ENCODE measurements at places on chromosomes 16 and 17.

GRCh38 chr17:64688481-64688880 is 26.4 kb upstream of the SMURF2 start:
- DNase-seq, result no peak

DNA sequence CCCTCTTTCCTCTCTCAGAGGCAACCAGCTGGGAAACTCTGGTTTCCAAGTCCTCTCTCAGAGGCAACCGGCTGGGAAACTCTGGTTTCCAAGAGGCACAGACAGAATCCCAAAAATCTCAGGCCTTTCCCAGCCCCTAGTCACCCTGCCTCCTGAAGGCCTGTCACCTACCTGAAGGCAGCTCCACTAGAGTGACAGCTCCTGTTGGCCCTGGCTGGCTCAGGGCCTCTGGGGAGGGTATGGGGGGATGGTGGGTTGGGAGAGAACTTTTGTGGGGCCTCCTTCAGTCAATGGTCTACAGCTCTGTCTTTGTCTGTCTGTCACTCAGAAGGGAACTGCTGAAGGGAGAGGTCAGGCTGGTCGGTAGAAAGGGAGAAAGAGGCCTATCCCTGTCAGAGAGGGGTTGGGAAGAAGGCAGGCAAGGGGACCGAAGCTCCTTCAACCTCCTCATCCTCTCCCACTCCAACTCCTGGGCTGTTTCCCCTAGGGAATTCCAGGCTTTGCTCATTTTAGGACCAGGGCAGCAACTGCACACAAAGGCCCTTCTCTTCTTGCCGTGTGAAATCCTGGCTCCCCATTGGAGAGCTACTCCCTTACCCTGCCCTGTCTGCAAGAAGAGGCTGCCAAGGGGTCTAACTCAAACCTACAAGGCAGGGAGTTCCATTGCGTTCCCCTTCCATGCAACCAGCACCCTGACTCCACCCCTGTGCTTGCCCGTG is 23.6 kb downstream of the COPZ2 start:
- DNase-seq, result no peak

- no peak for DNase-seq
These were observed 28.5 kb downstream of the CYTH1 start for GRCh38 chr17:78753316-78754250.

DNA sequence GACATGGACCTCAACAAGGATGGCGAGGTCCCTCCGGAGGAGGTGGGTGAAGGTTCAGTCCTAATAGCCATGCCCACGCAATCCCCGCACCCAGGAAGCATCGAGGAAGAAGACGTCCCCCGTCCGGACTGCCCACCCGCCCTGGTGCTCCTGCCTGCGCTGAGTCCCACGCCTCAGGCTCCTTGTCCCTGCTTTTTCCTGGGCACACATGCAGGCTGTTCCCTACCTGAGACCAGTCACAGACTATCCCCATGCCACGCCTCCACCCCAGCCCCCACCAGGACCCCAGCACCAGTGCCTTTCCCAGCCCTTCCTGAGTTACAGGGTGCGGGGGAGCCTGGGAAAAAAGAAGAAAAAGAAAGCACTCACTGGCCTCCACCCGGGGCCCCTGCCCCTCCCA is 9.0 kb downstream of the FKBP10 start:
- DNase-seq, result no peak

- DNase-seq, result no peak
These were observed 295.5 kb downstream of the CDH11 start for GRCh38 chr16:64826374-64826773.

- no peak for DNase-seq
These were observed 157.6 kb downstream of the RAB11FIP4 start for GRCh38 chr17:31549121-31549524.

GRCh38 chr17:29086628-29087332 is 43.8 kb downstream of the PIPOX start:
- peak; percentile 91 for DNase-seq

GRCh38 chr17:66715076-66715675 is 119.7 kb upstream of the CACNG5 start:
- peak; percentile 61 for DNase-seq

DNA sequence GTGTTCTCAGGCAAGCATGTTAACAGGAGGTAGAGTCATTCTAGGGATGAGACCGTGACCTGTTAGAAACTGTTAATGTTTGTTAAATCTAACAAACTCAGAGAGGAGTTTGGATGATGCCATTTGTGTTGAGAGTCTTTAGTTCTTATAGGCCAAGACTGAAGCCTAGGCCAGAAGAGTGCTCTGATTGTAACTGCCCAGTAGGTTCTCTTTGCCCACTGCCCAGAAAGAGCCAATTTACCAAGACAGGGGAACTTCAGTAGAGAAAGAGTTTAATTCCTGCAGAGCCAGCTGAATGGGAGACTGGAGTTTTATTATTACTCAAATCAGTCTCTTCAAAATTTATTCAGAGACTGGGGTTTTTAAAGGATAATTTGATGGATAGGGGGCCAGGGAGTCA is 42.5 kb downstream of the ARHGAP44 start:
- no peak for DNase-seq

GRCh38 chr16:79639576-79640311 is 39.2 kb upstream of the MAF start:
- DNase-seq, result no peak

- DNase-seq, result no peak
These were observed 11.2 kb upstream of the HP start for GRCh38 chr16:72043058-72043457.

DNA sequence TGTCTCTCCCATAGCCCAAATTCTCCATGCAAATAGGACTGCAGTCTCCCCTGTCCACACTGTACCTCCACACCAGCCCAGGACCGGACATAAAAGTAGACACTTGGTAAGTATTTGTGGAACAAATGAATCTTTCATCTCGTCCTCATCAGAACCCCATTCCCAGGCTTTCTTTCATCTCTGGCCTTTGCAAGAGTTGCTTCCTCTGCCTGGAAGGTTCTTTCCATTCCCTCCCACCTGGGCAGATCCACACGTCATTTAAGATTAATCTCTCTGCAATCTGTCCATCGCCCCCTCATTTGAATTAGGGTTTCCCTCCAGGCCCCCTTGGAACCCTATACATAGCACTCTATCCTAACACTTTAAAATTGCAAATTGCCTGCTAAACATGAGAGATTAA is 3.9 kb upstream of the NXPH3 start:
- no peak for DNase-seq

DNA sequence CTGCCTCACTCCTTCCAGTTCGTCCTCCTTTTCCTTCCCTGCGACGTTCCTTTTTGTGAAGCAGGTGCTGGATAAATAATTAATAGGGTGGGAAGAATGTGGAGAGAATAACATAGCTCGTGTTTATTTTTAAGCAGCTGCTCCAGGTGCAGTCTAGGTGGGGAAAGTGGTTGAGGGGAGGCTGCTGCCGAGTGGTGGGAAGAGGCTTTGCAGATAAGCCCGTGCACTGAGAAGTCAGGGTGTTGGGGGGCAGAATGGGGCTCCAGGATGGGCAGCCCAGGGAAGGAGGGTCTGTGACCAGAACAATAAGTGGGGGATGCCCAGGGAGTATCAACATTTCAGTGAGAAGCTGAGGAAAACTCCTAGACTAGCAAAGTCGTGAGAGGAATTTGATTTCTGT is 300.5 kb downstream of the CPPED1 start:
- no peak for DNase-seq

- no peak for DNase-seq
These were observed 256.1 kb upstream of the SALL1 start for GRCh38 chr16:51407199-51407598.

- DNase-seq, result no peak
These were observed 342.4 kb downstream of the SEC14L1 start for GRCh38 chr17:77483128-77483598.

DNA sequence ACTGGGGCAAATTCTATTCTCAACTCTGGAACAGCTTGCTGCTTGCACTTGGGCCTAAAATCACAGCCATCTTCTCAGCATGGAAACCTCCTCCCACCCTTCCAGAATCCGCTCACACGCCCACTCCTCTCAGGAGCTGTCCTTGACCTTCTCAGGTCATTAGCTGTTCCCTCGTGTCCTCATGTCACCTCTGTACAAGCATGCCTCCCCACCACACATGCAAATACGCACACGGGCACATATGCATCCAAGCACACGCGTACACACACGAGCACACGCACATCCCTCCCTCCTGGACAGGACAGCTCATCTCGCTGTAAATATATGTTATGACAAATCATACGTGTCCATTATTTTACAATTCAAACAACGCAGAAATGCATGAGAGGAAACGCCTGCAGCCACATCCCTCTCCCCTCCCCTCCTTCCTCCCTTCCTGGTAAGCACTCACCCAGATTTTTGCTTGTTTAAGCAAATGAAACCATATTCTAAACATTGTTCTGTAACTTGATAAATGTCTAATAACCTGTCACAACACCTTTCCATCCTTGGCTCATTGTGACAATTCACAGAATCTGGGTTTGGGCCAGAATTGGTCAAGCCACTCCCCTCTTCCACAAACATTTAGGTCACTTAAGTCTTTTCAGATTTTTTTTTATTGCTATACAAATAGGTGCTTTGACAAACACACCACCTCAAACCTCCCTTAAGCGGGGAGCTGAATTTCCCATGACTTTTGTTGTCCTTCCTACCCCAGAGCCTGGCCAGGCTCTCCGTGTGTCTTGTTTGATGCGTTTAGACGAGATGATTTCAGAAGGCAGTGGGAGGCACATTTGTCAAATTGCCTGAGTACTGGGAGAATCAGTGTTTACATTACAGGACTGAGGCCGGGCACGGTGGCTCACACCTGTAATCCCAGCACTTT is 41.7 kb downstream of the DNAH17 start:
- DNase-seq, result peak; percentile 34

- peak; percentile 72 for DNase-seq
These were observed 396.7 kb upstream of the MAF start for GRCh38 chr16:79997257-79997656.

DNA sequence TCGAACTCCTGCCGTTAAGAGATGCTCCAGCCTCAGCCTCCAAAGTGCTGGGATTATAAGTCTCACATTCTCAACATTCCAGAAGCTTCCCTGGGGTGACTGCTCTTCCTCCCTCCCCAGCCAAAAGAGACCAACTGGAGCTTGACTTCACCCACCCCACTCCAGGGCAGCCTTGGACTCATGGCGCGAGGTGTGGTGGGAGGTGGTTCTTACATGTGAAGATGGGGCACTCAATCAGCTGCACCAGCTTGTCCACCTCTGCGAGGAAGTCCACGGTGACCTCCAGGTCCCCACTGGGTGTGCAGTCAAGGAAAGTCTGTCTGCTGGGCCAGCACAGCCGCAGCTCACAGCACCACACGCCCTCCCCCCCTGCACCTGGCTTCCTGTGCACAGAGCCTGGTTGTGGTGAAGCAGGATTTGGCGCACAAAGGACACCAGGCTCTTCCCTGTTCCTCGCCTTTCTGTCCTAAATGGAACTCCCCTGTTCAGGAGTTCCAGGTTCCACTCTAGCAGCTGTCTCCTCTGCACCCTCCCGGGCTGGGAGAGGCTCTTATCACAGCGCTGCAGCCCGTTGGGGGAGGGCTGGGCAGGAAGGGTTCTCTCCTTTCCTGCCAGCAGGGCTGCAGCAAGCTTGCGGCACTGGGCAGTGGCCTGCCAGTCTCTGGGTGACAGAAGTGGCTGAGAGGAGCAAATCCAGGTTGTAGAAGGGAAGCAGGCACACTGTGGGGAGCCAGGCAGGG is 9.6 kb upstream of the MTSS2 start:
- DNase-seq, result peak; percentile 75

- DNase-seq, result no peak
These were observed 3.4 kb upstream of the MLLT6 start for GRCh38 chr17:38701504-38702165.

- no peak for DNase-seq
These were observed 8.9 kb downstream of the SPG7 start for GRCh38 chr16:89517128-89517527.

DNA sequence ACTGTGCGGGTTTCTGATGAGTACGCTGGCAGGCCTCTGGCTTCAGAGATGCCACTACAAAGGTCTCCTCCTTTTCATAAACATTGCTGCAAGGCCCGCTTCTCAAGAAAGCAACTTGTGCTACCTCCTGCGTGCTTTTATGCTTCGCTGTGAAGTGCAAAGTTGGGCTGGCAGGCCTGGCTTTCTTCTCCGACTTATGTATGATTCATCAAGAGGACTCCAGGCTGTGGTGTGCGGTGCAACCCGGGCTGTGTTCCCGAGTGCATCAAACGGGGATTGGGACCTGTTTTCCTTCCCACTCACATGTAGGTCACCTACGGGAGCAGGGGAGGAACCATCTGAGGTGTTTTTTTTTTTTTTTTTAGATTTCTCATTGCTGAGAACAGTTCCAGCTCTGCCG is 534.1 kb downstream of the WWOX start:
- DNase-seq, result no peak

DNA sequence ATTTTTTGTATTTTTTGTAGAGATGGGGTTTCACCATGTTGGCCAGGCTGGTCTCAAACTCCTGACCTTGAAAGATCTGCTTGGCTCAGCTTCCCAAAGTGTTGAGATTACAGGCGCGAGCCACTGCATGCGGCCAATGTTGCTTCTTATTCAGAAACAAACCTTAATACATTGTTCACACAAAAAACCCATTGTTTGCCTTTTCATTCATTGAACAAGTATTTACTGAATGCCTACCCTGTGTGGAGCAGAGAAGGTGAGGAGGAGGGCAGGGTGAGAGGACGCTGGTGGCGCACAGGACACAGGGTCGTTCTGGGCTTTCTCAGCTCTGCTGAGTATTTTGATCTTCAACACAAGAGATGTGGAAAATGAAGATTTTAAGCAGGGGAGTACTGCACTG is 8.0 kb upstream of the KRT23 start:
- DNase-seq, result no peak

DNA sequence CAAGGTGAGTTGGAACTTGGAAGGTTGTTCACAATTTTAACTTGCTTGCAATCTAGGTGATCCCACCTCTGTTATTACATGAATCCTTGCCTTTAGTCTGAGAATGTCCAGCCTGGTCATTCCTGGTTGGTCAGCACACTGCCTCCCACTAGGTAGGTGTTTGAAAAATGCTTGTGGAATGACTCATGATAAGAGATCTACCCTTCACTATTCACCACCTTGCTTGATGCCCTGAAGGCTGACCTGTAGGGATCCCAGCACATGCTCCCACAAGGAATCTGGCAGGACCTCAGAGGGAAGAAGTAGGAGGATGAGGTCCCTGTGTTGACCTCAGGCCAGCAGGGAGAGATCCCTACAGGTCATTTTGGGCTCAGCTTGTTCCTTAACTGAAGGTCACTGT is 30.2 kb upstream of the ABCA3 start:
- DNase-seq, result no peak

GRCh38 chr17:72705905-72706395 is 386.5 kb downstream of the SLC39A11 start:
- DNase-seq, result no peak

GRCh38 chr17:29659155-29659554 is 36.4 kb upstream of the CORO6 start:
- DNase-seq, result no peak

GRCh38 chr17:39648616-39649366 is 11.8 kb downstream of the STARD3 start:
- no peak for DNase-seq
